Fibroblast of lung (primary cell): ENCODE measurements at places on chromosomes 6 and 20.

DNA sequence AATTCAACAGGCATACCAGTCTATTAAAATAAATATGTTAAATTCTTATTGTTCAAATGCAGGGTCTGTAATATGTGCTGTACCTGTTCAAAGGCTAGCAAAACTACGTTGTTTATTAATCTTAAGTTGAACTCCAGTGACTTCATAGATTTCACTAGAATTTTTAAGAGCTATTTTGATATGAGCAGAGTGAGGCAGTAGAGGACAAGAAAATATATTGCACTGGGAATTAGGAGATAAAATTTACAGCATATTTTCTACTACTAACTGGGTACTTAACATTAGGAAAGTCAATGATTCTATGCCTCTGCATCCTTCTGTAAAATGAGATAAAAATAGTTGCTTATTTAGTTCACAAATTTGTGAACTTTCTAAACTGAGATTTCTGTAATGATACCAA, 162.2 kb upstream of the BMP5 start:
- DNase-seq, result peak; percentile 38

GRCh38 chr20:20837574-20838021, 125.2 kb upstream of the RALGAPA2 start:
- DNase-seq, result peak; percentile 55

- DNase-seq, result no peak
Measured at GRCh38 chr6:37382994-37383765, 29.4 kb downstream of the RNF8 start.

- peak; percentile 28 for DNase-seq
Measured at GRCh38 chr20:62485062-62485700, 9.4 kb upstream of the GATA5 start.

DNA sequence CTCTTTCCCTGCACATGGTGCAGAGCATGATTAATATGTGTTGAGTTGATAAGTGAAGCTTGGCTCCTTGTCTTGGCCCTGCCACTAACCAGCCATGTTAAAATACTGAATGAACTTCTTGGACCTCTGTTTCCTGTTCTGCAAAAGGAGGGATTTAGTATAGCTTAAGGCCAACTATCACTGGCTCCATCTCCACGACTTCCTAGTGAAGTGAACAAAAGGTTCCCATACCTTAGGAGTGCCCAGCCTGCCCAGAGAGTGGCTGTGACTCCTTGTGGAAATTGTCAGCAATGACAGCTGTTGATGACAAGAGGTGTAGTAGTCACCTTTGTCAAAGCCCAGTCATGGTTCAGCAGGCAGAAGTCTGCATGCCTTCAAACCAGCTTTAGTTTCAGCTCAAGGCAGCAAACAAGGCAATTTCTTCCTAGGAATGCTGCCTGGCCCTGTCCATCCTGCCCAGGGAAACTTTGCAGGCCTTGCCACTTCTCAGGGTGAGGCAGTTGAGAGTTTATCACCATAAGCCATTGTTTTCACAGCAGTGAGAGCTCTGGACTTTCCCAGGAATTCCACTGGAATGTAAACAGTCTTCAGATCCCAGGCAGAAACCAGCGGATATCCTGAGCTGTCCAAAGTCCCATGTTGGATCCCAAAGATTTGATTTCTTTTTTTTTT, 169.7 kb upstream of the TNFAIP3 start:
- DNase-seq, result peak; percentile 83
